A549 treated with AZD2906 at 1 μM for 4 hours (cell line): ENCODE measurements at places on chromosomes 6 and 20. TPM values are rescaled to one million over a fixed set of nuclear protein-coding genes. Genes with fewer than 3 reads are reported as not detected.

ADGRF1 gene
- not detected in 5 replicates for total RNA-seq

ATP6V1G2 gene
- total RNA-seq = 0.62 to 1.1 TPM (median 0.93 TPM) in 5 replicates

NFATC2 gene
- total RNA-seq = 7.4 to 8.9 TPM (median 8.4 TPM) in 5 replicates

PMEPA1 gene
- 149 to 316 TPM (median 292 TPM) in 5 replicates for total RNA-seq

WASF1 gene
- 9.1 to 12.1 TPM (median 11.6 TPM) in 5 replicates for total RNA-seq

DEFB129 gene
- total RNA-seq = not detected in 5 replicates

SLC26A8 gene
- total RNA-seq = 0.02 to 0.07 TPM in 2 of 5 replicates, not detected in the others
